ENCODE measurements at places on chromosomes 13 and 19.

DNA sequence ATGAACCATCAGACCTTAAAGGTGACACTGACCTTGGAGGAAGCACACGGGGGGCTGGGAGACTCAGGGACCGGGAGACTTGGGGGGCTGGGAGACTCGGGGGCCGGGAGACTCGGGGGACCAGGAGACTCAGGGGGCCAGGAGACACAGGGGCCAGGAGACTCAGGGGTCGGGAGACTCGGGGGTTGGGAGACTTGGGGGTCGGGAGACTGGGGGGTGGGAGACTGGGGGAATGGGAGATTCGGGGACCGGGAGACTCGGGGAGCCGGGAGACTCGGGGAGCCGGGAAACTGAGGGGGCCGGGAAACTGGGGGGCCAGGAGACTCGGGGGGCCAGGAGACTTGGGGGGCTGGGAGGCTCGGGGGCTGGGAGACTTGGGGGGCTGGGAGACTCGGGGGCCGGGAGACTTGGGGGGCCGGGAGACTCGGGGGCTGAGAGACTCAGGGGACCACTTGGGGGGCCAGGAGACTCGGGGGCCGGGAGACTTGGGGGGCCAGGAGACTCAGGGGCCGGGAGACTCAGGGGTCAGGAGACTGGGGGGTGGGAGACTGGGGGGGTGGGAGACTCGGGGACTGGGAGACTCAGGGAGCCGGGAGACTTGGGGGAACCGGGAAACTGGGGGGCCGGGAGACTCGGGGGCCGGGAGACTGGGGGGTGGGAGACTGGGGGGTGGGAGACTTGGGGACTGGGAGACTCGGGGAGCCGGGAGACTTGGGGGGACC lies 62.9 kb downstream of the RASA3 start:
- DNase-seq = no peak

DNA sequence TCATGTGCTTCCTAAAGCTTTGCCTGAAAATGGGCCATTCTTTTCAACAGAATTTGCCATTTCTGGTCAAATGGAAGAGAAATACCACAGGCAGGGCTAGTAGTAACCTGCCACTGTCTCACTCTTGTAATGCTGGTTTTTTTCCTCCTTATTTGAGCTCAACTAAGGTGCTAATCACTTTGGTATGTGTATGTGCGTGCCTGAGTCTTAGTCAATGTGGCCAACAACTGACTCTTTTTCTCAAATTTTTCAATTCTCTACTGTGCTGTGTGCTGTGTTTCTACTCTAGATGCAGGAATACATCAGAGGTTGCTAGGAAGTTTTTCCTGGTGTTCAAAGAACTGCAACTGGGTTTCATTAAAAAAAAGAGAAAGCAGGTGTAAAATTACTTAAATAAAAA lies 870.2 kb downstream of the EFNB2 start:
- DNase-seq = peak; percentile 73

- DNase-seq = no peak
Observed at GRCh38 chr13:45821811-45822210, 29.7 kb downstream of the SIAH3 start.

GRCh38 chr19:940591-941291 lies 14.9 kb downstream of the ARID3A start:
- peak; percentile 60 for DNase-seq

GRCh38 chr13:114149774-114150740 lies 17.6 kb upstream of the RASA3 start:
- DNase-seq = no peak

GRCh38 chr13:80386002-80386401 lies 45.1 kb upstream of the SPRY2 start:
- no peak for DNase-seq

All from astrocyte of the spinal cord (primary cell).